ENCODE measurements at places on chromosomes 2 and 18.

GRCh38 chr2:47033102-47033880, 117.7 kb upstream of the MCFD2 start:
- DNase-seq = peak; percentile 25

GRCh38 chr18:23151414-23152099, 16.3 kb downstream of the CABLES1 start:
- DNase-seq = no peak

DNA sequence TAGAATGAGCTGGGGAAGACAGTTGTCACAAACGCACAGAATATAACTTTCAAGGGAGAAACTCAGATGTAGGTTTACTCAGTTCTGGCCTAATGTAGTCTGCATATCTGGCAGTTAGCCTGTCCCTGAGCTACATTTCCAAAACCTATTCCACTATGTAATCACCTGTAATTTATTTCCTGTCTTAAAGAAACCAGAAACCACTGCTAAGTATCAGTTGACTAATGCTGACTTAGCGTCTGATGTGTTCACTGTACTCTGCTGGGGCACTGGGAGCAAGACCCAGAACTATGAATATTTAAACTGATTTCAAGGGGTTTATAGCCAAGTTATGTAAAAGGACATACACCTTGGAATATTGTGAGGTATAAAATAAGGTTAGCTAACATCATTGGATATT, 1995.2 kb upstream of the PIK3C3 start:
- no peak for DNase-seq

DNA sequence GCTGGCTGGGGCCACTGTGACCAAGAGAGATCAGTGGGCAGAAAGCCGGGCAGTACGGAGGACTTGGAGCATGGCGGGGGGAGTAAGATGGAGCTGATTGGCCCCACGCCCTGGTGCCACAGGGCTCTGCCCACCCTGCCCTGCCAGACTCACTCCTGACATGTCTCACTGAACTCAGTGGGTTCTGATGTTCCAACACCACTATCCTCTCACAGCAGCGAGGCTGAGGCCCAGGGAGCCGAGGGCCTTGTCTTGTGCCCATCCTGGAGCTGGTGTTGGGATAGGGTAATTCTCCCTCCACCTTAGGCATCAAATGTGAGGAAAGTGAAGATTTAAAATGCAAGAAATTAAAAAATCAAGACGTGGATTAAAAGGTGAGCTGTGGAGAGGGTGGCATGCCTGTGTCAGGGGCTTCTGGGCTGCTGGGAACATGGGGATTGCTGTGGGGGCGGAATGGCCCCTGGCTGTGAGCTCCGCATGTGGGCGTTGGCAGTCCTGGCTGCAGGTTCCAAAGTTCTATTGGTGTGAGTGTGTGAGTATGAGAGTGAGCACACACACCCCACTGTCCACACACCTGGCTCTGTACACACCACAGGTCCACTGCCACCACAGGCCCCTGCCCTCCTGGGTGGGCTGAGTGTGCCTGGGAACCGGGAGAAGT, 283.5 kb upstream of the HS6ST1 start:
- no peak for DNase-seq

DNA sequence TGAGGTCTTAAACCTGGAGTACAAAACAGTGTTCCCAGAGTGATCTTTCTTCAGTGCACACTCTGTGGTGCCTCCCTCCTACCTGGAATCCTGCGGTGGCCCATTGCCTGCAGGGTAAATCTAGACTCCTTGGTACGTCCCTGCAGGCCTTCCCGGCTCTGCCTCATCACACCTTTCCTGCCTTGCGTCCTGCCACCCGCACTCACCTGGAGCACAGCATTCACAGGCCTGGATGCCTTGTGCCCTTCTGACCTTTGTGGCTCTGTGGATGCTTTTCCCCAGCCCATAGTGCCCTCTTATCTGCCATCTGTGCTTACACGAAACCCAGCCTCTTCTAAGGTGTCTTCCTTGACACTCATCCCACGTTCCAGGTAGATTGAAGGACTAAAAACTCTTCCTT, 62.7 kb downstream of the PRKRA start:
- no peak for DNase-seq

GRCh38 chr18:70450426-70451253, 161.8 kb downstream of the SOCS6 start:
- no peak for DNase-seq

DNA sequence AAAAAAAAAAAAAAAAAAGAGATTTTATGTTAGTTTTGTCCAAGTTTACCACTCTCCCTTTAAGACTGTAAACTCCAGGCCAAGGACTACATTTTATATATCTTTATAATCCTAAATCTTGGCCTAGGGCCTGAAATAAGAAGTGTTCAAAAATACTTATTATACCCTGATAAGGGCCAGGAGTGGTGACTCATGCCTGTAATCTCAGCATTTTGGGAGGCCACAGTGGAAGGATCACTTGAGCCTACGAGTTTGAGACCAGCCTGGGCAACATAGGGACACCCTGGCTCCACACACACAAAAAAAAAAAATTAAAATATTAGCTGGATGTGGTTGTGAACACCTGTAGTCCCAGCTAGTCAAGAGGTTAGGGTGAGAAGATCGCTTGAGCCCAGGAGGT, 12.7 kb downstream of the TRIP12 start:
- no peak for DNase-seq

DNA sequence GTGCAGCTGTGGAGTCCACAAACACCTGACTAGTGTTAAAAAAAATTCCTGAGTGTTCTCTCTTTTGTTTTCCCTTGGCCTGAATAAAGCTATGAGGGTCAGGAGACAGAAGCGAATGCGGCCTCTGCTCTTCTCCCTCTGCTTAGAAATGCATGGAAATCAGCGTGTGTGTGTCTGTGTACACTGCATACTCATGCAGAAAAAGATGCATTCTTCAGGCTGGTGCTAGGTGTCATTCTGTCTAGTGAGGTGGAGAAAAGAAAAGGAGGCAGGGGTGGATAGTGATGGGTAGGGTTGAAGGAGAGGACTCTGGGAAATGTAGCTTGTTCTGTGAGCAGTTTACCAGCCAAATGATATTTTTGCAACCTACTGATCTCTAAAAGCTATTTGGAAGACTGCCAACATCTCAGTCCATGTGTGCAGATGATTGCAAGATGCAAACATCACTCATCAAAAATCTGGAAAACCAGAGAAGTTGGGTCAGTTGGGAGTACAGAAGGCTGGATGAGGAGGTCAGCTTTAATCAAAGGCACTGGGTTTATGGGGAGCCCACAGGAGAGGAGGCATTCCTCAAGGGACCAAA, 177.7 kb downstream of the INSIG2 start:
- DNase-seq = no peak

DNA sequence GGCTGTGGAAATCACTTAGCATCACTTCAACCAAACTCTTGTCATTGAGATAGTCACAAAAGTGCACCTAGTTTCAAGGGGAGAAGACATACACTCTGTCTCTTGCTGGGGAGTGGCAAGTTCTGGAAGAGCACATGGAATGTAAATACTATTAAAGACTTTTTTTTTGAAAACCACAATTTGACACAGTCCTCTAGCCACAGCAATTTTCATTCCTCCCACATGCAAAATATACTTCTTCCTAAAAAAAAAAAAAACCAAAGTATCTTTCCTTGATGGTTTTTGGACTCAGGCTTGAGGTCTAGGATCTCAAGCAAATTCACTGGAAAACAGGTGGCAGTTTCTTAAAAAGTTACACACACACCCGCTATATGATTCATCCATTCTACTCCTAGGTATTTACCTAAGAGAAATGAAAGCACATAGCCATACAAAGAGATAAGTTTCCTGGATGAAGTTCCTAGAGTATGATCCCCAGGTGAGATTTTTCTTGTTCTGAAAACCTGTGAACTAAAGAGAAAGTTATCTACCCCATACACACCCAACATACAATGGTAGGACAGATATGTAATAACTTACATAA, 295.8 kb downstream of the SP3 start:
- no peak for DNase-seq

- no peak for DNase-seq
These were observed 119.7 kb upstream of the CRIM1 start for GRCh38 chr2:36235882-36236281.

- no peak for DNase-seq
These were observed 52.8 kb downstream of the EDAR start for GRCh38 chr2:108936076-108936864.

DNA sequence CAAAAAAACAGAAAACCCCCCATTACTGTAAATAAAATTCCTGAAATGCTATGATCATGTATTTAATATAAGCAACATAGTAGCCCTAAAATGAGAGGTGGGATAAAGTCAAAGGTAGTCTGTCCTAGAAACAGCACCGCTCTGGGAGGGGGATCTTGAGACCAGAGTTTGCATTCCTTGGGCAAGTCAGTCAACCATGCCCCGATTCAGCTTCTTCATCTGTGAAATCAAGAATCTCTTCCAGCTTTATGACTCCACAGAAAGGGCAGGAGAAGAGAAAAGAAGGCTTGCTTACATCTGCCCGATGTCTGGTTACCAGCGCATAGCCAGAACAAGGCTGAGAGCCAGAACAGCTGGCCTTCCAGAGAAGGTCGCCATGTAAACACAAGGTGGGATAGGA, 2.1 kb upstream of the FBLN7 start:
- no peak for DNase-seq

DNA sequence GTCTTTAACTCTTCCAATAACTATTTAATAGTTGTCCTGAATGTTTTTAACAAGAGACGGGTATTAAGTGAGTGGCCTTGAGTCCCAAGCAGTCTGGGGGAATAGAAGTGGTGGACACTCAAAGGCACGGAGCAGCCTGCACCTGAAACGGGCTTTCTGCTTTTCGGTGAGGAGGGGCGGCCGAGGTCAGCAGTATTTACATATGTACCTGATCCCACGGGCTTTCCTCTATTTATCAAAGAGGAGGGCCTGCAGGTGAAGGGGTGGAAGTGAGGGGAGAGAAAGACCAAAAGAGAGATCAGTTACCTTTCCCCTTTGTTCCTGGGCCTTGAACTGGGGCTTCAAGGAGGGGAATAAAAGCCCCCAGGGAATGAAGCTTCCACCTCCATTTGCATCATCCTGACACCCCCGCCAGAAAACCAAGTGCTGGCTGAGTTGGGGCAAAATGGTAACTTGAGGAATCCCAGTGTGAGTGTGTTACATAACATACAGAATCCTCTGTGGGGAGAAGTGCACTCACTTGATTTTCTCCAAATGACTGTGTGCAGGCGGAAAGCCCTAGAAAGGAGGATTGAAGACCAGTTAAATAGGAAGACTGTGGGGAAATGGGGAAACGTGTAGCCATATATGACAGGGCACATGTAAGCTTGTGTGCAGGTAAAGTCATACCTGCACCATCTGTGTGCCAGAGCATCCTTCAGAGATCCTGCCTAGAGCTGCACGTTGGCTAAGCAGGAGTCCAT, 12.4 kb downstream of the POU3F3 start:
- DNase-seq = no peak

DNA sequence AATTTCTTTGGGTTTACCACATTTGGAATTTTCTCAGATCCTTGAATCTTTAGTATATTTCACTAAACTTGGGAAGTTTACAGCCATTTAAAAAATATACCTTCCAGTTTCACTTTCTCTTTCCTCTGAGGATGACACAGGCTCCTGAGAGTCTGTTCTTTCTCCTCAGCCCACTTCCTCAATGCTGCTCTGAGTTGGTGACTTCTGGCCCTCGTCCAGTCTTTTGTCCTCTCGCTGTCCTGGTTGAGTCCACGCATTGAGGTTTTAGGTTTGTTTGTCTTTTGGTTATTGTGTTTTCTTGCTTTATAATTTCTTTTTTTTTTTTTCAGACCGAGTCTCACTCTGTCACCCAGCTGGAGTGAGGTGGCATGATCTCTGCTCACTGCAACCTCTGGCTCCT, 40.7 kb upstream of the GALR1 start:
- DNase-seq = no peak

- no peak for DNase-seq
These were observed 29.2 kb upstream of the LDAH start for GRCh38 chr2:20852139-20852538.

DNA sequence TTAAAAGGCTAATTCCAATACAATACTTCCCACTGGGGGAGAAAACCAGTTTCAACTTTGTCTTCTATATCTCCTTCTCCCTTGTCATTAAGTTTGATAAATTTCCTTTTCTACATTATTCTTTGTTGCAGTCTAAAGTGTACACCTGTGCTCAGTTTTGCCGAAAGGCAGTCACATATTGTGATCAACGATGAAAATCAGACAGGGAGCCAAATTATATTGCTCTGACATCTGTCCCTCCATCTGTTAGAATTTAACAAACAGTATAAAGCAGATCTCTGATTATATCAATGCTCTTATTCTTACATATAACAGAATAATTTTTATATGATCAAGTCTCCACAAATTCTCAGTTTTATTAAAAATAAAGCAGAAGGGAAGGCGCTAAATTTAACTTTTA, 496.7 kb downstream of the NRXN1 start:
- DNase-seq = no peak

Measured in neural progenitor cell (in vitro differentiated cells).